Activated naive CD4-positive, alpha-beta T cell treated with anti-CD3 and anti-CD28 coated beads, Interleukin-2, amount 10 ng/mL, durations not matched to agents 7 days and 5 days (primary cell): ENCODE measurements at places on chromosomes 2 and 18.

DNA sequence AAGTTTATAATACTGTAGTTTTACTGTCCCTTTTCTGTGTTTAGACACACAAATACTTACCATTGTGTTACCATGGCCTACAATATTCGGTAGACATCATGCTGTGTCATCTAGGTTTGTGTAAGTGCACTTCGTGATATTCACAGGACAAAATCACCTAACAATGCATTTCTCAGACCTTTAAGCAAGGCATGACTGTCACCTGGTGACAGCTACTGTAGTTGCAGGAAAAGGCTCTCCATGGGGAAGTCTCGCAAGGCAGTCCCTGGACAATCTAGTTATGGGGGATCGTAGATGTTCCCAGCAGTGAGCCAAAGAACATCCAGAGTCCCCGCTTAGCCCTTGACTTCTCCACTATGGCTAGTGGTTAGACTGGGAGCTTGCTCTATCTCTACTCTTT, 73.1 kb downstream of the EIF2AK3 start:
- no peak for DNase-seq

DNA sequence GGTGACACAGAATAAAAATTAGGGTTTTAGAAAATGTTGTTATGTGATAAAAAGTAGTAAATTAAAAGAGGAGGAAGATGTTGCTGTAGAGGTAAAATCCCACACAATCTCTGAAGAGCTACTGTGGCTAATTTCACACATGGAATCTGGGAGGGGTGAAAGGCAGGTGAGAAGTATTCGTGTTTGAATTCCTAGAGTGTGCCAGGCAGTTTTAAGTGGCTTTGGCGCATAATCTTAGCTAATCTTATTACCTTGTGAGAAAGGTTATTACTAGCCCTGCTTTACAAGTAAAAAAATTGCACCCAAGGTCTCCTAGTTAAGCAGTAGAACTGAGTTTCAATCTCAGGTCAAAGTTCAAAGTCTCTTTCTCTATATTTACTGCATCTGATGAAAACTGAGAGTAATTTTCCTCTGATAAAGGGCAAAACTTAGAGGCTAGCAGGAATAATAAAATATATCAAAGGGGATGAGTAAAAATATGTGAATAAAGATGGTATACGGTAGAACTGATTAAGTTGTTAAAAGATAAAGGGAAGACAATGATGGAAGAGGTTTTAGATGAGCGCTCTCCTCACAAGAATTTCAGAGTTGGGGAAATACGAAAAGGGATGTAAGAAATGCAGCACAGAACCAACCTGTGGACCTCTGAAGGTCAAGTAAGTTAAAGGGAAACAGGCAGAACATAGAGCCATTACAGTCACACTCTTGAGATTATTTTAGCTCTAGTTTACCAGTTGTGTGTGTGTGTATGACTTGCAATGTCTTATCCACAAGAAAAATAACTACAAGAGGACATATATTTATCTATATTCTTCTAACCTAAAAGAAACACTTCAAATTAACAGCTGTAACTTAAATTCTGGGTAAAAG, 34.8 kb downstream of the GAREM1 start:
- DNase-seq: no peak

DNA sequence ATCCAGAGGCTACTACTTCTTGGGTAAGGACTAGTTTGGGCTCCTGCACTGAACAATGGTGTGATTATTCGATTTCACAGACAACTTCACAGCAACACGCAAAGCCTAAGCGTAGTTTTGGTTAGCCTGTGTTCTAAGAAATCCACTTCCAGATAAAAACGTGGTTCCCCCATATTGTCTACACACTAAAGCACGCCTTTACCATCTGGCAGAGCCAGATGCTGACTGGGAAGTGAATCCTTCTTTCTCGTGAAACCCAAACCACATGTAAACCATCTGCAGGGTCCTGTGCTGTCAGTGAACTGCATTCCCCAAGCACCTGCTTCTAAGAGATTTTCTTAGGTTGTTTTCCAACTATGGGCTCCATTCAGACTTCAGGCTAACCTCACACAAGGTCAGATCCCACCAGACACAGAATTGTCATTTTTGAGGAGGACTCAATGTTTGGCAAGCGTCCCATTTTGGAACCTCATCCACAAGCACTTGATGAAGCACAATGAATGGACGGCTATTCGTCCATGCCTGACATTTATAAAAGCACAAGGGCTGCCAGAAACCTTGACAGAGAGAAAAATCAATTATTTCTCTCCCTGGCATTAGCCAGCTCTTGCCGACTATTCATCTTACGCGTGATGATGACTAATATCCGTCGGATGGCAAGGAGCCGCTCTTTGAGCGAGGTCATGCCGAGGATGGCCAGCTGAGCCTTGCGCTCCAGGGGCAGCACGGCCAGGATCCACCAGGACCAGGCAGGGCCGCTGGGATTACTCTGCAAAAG, 38.4 kb downstream of the LONRF2 start:
- no peak for DNase-seq

GRCh38 chr2:42124011-42124785, 45.0 kb upstream of the EML4 start:
- DNase-seq: no peak
